ENCODE measurements at places on chromosomes 7 and 10.
A peak's percentile ranks its signal among the peaks of the same experiment; 100 is the strongest.

DNA sequence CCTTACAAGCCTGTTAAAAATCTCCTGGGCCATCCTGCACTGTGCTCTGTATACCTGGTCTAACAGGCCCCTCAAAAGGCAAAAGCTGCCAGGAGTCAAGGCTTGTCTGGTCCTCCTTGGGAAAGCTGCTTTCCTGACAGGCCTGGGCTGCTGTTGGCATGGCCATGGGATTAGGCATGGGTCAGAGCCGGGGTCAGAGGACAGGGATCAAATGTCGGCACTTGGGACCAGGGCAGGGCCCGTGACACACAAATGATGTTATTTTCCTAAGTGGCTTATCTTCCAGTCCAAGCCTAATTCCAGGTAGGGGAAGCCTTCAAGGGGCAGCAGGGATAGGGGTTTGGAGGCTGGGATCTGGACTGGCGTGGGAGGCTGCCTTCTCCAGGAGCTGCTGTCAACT lies 191.5 kb upstream of the GPR26 start:
- no peak for DNase-seq

GRCh38 chr7:38465956-38466355 lies 165.2 kb downstream of the AMPH start:
- DNase-seq = no peak

GRCh38 chr7:5750031-5750653 lies 31.3 kb downstream of the RNF216 start:
- DNase-seq = no peak

- no peak for DNase-seq
These were observed 371.6 kb downstream of the BBS9 start for GRCh38 chr7:33500703-33501701.

- peak; percentile 37 for DNase-seq
These were observed 598 bp downstream of the VIPR2 start for GRCh38 chr7:159143780-159144757.

- DNase-seq = no peak
These were observed 178.0 kb downstream of the RNF216 start for GRCh38 chr7:5603241-5604140.

GRCh38 chr7:33903791-33904680 lies 1.3 kb upstream of the BMPER start:
- DNase-seq = peak; percentile 32

DNA sequence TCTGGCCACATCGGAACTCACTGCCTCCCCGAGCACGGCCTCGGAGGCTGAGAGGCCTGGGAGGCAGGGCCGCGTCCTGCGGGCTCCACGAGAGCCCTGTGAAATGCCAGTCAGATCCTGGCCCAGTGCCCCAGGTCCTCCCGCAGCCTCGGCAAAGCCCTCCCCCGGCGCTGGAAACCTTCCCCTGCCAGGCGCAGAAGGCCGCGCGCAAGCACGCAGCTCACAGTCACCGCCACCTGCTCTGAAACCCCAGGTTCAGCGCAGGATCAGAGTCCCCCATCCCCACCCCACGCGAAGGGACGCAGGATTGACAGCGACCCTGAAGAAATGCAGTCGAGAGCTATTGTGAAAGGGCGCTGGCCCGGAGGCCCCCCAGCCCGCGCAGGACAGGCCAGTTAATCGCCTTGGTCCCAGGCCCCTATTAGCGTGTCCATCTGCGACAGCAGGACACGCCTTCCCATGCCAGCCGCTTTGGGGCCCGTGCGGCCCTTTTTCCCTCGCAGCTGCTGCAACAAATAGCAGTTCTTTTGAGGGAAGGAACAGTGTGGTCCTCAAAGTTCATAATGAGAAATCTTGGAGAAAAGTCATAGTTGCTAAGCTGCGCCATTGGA lies 13.5 kb upstream of the EGFR start:
- no peak for DNase-seq

- DNase-seq = no peak
These were observed 48.1 kb downstream of the CDC123 start for GRCh38 chr10:12243864-12244620.

DNA sequence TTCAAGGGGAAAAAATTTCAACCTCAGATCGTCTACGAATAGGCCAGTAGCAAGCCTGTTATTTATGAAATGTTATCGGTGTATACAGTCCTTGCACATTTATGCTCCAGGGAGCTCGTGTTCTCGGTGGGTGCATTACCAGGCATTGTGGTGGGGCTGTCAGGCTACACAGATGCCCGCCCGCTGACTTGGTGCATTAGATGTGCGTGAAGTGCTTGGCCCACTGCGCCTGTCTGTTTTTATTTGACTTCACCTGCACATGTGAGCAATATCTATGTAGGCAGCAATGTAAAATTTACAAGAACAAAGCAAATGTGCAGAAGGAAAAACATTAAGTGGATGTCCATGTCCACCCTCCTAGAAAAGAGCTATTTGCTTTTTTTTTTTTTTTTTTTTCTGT lies 2.8 kb downstream of the FOXK1 start:
- DNase-seq = no peak

DNA sequence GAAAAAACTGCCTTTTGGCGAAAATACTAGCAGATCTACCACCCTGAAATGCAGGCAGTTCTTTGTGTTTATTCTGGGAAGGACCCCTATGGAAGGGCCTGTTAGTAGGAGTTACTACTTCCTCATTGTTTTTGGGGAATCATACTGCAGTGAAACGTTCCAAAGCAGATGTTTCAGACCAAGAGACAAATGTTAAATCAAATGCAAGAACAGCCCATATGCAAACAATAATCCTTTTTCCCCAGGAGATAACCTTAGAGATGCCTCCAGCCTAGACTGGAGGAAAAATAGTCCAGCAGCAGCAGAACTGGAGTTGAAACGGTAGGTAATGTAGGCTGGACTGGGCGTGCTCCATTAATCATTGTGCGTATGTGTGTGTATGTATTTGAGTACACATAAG lies 65.9 kb upstream of the VWDE start:
- DNase-seq = no peak

- DNase-seq = no peak
These were observed 1.1 kb downstream of the SNX13 start for GRCh38 chr7:17939211-17939605.

DNA sequence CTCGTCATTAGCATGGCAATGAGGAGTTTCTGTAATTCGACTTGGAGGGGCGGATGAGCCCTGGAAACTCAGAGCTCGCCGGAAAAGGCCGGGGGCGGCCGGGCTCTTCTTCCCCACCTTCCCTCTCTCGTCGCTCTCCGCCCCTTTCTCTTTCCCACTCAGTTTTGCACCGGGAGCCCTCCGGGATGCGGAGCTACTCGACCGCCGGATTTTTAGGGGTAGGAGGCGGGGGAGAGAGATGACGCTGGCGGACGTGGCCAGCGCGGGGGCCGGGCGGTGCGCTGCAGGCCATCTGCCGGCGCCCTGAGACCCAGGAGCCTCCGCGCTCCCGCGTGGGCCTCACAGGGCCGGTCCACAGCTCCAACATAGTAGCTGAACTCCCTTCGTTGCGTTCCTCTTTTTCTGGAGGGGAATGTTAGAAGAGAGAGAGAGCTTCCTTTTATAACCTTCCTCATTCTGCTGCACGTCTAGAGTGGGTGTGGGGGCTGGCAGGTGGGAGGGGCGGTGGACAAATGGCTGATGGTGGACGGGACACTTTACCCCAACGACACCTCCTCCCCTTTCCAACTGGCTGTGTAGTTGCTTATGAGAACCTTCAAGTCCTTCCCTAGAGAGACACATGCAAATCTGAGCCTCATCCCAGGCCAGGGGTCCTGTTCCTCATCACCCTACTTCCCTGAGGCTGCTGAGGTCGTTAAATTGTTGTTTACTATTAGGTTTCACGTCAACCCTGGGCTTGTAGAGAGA lies 1.1 kb upstream of the HOXA1 start:
- no peak for DNase-seq

GRCh38 chr10:110174201-110174600 lies 33.2 kb upstream of the MXI1 start:
- DNase-seq = no peak

DNA sequence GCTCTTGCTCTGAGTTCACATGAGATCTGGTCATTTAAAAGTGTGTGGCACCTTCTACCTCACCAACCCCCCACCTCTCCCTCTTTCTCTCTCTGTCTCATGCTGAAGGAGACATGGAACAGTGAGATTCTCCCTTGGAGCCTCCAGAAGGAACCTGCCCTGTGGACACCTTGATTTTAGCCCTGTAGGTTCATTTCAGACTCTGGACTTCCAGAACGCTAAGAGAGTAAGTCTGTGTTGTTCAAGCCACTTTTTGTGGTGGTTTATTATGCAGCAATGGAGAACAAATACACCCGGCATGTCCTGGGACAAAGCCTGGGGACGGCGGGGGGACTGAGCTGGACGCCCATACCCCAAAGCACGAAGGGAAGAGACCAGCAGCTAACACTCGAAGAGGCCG lies 20.7 kb upstream of the GIMAP8 start:
- no peak for DNase-seq

DNA sequence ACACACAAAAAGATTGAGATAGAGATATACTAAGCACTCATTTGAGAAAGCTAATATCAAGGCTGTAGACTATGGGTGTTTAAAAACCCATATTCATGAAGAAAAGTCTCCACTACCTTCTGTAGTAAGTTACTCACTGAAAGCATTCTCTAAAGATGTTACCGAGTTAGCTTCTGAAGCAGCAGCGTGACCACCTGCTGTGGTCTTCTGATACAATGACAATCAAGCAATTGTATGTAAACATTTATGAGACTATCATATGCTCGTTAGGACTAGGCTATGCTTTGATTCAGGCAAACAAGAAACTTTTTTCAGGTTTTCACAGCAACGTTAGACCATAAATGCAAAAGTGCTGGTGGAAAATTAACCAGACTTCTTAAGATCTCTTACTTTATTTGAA lies 11.2 kb downstream of the RHOBTB1 start:
- no peak for DNase-seq

DNA sequence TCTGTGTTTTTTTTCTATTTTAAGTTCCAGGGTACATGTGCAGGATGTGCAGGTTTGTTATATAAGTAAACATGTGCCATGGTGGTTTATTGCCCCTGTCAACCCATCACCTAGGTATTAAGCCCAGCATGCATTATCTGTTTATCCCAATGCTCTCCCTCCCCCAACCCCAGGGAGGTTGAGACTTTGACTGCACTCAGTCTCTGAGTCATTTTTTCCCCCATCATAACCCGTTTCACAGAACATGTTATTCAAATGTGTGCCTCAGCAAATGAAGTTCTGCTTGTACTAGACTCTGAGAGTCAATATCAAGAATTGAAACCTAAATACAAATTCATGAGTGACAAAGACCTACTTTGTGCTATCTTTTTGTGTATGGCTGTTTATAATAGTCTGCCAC lies 70.0 kb upstream of the CYP26C1 start:
- no peak for DNase-seq

DNA sequence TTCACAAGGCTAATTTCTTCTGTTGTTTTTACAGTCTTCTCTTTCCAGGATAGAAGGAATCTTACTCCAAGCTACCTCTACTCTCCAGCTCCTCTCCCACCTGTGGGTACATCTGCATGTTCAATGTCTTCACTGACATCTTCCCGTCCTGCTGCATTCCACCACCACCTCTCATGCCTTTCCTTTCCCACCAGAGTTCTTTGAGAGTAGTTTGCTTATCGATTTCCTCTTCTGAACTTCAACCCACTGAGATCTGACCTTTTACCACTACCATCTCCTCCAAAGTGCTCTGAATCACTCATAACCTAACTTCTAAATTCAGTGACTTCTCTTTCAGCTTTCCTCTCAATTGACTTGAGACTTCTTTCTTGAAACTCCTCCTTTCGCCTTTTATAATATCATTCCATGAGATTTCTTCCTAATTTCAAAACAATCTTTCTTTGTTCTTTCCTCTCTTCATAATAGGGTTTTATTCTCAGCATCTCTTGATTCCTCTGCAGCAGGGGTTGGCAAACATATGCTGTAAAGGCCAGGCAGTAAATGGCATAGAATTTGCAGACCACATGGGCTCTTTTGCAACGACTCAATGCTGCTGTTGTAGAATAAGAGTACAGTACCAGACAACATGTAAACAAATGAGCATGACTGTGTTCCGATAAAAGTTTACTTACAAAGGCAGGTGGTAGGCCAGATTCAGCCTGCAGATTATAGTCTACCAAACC lies 22.1 kb downstream of the ACSL5 start:
- no peak for DNase-seq

DNA sequence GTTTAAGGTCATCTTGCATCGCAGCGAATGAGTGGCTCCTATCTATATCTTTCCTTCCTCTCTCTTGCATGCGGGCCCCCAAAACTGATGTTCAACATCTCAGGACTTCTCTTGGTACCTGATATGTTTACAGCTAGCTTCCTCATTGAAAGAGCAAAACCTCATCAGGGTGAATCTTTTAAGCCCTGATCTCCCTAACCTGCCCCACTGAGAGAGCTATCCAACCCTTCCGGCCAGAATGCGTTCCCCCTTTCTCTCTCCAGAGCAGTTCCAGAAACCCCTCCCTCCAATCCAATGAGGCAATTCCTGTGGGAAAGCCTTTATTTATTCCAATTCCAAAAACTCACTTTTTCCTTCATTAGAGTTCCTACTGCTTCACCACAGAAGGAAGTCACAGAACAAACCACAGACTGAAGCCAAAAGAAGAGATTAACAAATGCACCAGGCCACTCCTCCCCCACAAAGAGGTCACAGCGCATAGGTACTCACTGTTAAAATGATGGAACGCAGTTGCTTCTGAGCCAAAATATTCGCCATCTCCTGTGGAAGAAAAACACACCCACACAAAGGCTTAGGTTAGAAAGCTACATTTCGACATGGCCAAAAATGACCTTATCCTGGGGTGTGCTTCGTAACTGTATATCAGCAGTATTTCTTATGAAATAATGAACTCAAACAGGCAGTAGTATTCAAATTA lies 232.4 kb downstream of the ELMO1 start:
- no peak for DNase-seq

DNA sequence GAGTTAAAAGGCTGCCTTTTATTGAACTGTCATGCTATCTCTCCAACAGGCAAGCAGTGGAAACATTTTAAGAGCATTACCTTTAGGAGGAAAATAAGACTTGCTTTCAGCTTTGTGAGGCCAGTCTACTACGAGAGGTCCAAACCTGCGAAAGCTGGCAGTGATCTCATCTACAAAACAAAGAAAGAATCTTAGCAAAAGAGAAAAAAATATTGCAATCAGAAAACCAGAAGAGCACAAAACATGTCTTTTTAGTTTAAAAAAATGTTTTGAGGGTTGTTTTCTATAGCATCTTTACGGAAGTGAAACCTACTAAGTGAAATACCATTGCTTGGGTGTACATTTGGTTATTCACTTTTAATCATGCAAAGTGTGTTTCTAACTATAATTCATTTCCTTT lies 147.9 kb downstream of the CPEB3 start:
- no peak for DNase-seq

- no peak for DNase-seq
These were observed 128.5 kb upstream of the PFKP start for GRCh38 chr10:2938869-2939268.

DNA sequence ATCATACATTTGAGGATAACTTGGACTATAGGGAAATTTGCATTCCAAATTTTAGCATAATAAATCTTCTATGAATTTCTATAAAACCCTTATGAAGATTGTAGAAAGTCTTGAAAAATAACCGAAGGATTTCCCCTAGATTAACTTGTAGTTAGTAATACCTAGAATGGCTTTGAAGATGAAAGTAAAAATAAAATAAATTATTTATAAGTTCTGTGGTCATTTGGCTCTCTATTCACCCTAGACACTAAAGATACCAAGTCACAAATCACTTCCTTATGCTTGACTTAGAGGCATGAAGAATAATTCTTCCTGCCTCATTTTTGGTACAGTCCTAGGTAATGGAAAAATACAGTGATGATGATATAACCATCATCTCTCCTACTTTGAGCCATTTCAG lies 79.3 kb downstream of the CSTF2T start:
- DNase-seq = no peak

- DNase-seq = no peak
These were observed 116.7 kb downstream of the SEMA3E start for GRCh38 chr7:83532219-83532618.

- DNase-seq = no peak
These were observed 22.2 kb downstream of the GPNMB start for GRCh38 chr7:23268746-23269145.

Data from WERI-Rb-1 (cell line).